Stimulated activated CD4-positive, alpha-beta T cell treated with anti-CD3 and anti-CD28 coated beads, TNF-alpha, amount 100 ng/mL, for 4 hours (primary cell): ENCODE measurements at places on chromosomes 2 and 18.

GRCh38 chr2:200613692-200614091 is 27.9 kb downstream of the AOX1 start:
- DNase-seq: no peak

- no peak for DNase-seq
Measured at GRCh38 chr2:43239981-43240765, 13.8 kb upstream of the ZFP36L2 start.

GRCh38 chr18:46460754-46461153 is 196.3 kb downstream of the LOXHD1 start:
- DNase-seq: no peak

DNA sequence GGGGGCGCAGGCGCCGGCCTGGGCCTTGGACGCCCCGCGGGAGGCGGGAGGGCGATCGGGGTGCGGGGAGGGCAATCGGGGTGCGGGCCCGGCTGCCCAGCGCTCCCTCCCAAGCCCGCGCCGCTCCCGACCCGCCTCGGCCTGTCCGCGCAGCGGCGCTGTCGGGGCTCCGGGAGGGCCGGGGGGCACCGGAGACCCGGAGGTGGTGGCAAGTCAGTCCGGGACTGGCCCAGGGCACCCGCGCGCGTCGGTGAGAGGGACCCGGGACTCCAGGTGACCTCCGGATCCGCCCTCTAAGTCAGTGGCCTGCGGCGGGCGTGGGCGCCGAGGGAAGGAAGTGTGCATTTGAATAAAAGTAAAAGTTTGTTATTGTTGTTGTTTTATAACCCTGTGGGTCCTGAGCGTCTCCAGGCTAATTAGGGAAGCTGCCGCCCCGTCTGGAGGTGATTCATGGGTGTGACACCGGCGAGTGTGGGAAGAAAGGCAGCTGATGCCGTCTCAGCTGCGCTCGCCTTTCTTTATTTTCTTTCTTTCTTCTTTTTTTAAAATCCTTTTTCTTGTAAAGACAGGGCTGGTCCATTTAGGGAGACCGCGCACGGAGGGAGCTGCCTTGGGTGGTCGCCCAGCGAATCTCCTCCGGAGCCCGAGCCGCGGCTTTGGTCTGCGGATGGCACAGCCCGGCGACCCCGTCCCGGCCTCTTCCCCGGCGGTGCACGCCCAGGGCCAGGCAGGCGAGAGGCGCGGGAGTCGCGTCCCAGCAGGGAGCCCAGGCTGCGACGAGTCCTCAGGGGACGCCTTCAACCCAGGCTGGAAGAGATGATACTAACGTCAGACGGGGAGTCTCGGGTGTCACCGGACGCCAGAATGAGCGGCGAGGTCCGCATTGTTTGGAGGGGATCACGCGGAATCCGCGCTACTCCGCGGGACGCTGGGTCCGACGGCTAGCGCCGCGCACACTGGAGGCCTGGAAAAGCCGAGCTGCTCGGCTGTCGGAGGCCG is 627 bp upstream of the CRACDL start:
- DNase-seq: no peak

DNA sequence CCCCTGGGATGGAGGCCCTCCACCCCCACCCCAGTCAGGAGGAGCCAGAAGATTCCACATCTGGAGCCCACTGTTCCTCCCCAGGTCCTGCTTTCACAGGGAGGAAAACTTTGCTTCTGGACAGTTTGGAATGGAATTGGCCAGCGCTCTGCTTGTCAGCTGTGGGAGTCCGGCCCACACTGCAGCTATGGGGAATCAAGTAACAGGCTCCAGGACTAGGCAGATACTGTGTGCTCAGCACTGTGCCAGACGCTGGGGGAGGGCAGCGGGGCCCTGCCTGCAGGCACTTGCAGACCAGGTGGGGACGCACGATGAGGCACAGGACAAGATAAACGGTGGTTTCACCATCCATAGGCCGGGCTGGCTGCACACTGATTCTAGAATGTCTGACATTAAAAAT is 114.0 kb downstream of the STPG4 start:
- no peak for DNase-seq

- no peak for DNase-seq
Measured at GRCh38 chr2:174952607-174953006, 52.6 kb downstream of the CHN1 start.

DNA sequence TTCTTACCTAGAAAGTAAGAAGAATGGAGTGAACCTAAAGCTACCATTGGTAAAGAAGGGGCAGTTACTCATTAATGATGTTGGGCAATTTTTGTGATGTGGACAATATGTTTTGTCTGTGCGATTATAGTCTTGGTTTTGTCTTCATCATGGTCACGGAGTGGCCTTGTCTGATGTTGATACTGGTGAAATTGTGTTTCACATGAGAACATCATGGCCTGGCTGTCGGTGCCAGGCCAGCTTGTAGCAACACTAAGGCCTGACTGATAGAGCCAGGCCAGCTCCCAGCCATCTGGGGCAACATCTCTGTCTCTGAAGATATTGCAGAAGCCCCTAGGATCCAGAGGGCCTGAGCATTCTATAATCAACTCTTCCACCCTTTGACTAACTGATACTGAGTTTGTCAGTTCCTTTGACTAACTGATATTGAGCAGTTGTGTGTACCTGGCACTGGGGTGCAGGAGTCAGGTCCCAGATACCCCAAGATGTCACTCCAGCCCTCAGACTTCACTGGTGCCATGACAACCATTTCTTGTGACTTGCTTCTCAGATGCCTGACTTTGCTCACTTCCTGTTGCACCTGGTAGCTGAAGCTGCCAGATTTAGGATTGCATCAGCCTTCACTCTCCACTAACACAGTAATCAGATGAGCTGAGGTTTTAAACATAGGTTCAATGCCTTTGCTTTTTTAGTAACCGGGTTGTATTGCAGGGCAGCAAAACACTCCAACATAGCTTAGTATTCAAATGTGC is 62.5 kb downstream of the RPIA start:
- no peak for DNase-seq

- no peak for DNase-seq
Measured at GRCh38 chr18:46385124-46385523, 271.9 kb downstream of the LOXHD1 start.

DNA sequence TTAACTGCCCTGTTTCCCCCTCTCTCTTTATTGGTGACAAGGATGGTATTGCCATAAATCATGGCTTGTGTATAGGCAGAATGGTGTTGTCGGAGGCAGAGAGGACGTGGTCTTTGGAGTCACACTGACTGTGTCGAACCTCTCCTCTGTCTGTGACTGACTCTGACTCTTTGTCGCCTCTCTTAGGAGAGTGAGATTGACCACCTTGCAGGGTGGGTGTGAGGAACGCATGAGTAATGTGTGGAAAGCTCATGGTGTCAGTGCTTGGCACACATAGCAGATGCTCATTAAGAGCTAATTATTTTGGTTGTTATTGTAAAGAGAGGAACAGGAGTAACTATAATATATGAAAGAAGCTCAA is 145.6 kb downstream of the TTC27 start:
- no peak for DNase-seq

DNA sequence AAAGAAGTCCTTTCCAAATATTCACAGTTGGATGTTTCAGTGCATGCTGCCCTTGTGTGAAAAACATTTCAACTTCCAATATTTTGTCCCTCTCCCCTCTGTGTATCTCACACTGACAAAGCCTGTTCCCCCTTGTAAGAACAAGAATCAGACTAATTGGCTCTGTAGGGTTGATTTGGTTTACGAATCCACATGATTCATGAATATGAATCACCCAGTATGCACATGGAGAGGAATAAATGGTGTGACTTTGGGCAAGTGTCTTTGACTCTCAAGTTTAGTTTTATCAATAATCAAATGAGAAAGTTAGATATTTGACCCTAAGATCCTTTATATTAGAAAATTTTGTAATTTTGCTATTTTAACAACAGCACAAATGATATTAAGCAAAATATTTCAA is 9.3 kb upstream of the CDH20 start:
- DNase-seq: no peak

DNA sequence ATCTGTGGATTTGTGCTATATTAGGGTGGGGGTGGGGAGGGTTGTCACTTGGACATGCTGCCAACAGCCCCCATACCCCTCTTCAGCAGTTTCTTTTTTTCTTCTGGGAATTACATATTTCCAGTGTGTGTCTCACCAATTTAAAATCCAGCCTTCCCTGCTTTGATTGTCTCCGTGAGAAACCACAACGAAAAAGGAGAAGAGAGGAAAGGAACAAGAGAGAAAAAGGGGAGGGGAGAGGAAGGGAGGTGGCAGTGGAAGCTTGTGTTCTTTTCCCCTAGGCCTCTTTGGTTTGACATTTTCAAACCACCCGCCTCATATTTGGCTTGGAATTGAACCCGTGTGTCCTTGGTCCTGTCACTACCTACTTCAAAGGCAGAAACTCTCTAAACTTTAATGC is 860 bp downstream of the CTNNA2 start:
- no peak for DNase-seq

- DNase-seq: no peak
Measured at GRCh38 chr2:33225350-33225749, 251.1 kb upstream of the RASGRP3 start.

DNA sequence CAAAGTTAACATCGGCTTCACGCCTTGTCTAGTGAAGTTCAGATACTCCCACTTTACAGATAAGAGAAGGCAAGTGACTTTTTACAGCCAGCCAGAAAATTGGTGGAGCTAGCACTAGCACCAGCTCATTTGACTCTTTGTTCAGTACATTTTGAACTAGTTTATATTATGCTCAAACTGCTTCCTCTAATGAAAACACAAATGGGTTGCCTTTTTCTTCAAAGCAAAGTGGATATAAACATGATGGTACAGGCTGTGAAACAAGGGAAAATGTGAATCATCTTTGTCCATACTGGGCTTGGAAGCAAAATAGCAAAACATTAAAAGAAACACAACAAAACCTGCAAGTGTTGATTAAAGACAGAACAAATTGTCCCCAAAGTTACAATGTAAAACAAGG is 99.6 kb upstream of the LHCGR start:
- DNase-seq: no peak

DNA sequence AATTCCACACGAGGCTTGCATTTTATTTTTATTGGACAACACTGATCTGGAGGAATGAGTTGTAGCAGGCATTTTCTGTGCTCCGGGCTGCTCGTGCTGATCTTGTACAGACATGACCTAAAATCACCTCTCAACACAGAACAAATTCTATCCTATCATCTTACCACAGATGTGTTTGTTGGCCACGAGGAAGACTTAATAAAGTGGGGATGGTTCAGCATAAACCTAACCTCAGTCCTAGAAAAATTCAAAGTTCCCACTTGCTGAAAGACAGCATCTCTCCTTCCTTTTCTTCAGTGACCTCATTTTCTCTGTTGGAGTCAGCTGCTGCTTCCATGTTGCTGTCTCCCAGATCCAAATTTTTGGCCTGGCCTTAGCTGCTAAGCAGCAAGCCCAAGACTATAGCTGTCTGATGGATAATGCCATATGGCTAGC is 45.3 kb downstream of the RBKS start:
- DNase-seq: no peak

DNA sequence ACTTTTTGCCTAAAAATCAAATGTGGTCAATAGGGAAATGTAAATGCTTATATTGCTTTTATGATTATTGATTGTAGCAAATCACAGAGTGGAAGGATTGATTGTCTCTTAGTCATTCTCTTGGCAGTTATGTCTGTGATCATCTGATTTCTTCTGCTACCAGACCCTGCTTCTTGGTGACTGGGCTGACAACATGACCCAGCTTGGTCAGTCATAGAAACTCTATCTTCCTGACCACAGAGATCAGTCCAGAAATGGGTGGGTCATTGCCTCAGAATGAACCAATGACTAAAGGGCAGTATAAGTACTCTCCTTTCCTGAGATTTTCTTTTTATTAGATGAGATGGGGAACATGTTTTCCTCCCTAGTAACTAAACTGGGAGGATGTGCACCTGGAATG is 87.6 kb downstream of the MAIP1 start:
- DNase-seq: no peak

DNA sequence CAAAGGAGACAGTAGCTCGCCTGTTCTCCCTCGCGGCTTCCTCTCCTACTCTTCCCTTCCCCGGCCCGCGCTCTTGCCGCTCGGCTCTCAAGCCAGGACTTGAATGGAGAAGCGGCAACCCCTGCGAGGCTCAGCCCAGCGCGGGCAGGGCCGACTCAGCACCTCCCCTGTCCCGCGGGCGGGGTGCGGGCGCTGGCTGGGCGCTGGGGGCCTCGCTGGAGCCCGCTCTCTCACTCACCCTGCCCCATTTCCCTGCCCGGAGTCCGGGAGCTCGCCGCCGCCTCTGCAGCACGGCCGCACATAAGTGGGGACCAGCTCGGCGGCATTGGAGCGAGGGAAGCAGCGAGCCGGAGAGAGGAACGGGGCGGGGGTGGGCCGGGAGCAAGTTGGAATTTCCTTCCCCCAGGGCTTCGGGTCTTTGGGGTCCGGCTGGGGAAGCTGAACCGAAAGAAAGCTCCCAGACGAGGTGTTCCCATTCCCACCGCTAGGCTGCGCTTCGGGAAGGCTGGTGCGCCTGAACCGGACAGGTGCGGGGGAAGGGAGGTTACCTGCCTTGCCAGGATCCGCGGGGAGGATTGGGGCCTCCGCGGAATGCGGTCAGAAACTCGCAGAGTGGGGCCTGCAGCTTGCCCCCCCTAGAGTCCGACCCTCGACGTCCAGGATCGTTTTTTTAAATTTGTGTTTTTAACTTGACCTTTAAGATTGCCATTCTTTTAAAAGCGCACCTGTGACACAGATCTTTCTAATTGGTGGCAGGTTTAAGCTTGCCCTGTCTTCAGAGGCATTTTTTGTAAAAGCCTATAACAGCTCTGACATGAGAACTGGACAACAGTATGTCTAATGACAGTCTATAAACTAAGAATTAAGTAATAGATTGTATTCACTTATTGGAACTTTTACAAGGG is at the start of gene COBLL1:
Gene COBLL1 (minus strand): TSS at position 105 of the 905 bp plus-strand sequence. CDS start 627 bp downstream, outside the sequence.
- DNase-seq: peak; percentile 4

DNA sequence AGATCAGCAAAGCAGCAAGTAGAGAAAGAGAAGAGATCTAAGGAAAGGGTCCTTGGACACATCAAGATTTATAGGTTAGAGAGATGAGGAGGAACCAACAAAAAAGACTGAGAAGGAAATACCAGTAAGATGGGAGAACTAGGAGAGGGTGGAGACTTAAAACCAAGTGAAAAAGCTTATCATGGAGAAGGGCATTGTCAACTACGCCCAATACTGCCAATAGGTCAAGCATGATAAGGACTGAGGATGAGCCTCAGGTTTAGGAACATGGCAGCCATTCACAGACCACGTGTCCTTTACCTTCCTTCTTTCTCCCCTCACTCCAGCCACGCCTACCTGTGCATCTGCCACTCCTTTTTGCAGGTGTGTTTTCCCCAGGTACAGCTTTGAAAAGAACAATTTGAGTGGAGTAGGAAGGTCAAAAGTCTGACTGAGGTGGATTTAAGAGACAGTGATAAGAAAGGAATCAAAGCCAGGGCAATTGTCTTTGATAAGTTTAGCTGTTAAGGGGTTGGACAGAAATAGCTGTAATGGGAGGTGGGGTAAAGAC is 238.7 kb downstream of the STK39 start:
- DNase-seq: no peak
